ENCODE measurements at places on chromosomes 1 and 21.

- DNase-seq = no peak
Observed at GRCh38 chr1:65045022-65045817, 78.9 kb upstream of the JAK1 start.

DNA sequence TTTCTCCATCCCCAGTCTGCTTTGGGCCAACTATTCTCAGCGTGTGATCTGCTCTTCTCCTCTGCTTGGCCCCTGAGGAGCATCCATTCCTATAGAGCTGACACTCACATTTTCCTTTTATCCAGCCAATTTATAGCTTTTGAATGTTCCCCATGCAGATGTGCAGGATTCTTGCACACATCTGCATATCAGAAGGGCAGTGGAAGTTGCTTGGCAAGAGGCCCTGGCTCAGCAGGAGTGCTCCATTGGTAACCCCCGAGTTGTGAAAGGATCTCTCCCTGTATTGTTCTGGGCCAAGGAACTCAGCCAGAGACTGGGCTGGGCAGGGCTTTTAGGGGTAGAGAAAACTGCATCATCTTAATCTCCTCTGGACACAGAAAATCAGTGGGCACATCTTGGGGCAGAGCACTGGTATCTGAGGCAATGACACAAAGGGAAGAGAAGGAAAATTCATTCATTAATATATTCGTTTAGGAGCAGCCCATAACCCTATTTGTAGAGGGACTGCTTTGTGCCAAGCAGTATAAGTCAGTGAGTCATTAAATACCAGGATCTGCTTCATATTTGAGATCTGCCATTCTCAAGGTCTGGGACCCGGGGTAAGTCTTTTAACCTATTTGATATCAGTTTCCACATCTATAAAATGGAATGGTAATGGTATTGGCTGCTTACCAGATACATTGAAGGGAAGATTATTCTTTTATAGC lies 31.0 kb upstream of the BEND5 start:
- no peak for DNase-seq

GRCh38 chr21:33943293-33943692 lies 27.7 kb upstream of the ATP5PO start:
- DNase-seq = no peak

DNA sequence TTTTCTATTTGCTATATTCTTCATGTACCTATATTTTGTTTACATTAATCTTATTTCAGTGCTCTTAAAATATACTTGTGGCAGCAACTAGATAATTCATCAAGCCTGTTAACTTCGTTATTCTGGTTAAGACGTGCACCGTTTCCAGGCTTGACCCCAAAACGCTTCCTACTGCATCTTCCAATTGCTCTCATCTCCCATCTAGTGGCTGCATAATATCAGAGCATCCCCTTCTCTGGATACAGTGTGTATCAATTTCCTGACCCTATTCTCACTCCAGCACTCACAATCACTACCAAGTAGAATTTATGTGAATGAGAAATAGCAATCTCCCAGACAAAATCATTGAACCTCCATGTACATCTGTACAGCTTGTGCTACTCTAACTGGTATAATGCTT lies 1280.3 kb upstream of the B3GALT2 start:
- no peak for DNase-seq

GRCh38 chr1:225934711-225935110 lies 6.3 kb downstream of the LEFTY2 start:
- DNase-seq = no peak

- DNase-seq = no peak
Observed at GRCh38 chr1:29330856-29331255, 94.5 kb downstream of the PTPRU start.

GRCh38 chr21:24759348-24760075 lies 847.8 kb downstream of the MRPL39 start:
- no peak for DNase-seq

GRCh38 chr1:165397944-165398343 lies 41.4 kb upstream of the LMX1A start:
- DNase-seq = peak; percentile 85

- no peak for DNase-seq
Observed at GRCh38 chr1:83512373-83513193, 486.3 kb downstream of the TTLL7 start.

DNA sequence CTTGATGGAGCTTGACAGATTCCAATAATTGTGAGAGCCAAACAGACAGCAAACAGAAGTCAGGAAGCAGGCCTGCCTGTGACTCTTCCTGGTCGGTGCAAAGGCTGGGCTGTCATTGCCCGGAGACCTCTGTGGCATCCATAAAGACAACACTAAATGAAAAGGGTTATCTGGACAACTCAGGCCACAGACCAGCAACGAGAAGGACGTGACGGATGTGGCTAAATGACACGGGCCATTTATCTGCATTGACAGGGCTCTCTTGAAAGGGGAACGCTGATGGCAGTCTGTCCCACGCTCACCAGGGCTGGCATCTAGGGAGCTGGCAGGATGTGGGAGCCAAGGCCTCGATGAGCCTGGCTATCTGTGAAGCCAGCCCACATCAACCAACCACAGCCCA lies 35.0 kb downstream of the HMGB4 start:
- no peak for DNase-seq

GRCh38 chr1:51738681-51739080 lies 121.8 kb downstream of the OSBPL9 start:
- DNase-seq = no peak

DNA sequence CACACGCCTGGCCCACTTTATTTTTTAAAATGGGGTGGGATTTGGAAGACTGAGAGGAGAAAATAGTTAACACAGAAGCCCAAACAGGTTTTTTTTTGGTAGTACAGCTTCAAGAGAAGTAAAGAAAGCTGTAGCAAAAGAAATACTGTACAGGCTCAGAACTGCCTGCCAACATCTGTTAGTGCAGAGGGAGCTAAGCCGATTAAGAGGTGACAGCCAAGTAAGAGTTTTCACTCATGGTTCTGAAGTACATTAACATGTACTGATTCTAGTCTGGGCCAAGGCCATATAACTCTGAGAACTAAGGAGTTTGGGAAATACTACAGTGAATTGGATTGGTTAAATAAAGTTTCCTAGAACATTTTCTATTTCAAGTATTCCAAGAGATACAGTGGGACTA lies 51.6 kb downstream of the EIF2B3 start:
- DNase-seq = no peak

DNA sequence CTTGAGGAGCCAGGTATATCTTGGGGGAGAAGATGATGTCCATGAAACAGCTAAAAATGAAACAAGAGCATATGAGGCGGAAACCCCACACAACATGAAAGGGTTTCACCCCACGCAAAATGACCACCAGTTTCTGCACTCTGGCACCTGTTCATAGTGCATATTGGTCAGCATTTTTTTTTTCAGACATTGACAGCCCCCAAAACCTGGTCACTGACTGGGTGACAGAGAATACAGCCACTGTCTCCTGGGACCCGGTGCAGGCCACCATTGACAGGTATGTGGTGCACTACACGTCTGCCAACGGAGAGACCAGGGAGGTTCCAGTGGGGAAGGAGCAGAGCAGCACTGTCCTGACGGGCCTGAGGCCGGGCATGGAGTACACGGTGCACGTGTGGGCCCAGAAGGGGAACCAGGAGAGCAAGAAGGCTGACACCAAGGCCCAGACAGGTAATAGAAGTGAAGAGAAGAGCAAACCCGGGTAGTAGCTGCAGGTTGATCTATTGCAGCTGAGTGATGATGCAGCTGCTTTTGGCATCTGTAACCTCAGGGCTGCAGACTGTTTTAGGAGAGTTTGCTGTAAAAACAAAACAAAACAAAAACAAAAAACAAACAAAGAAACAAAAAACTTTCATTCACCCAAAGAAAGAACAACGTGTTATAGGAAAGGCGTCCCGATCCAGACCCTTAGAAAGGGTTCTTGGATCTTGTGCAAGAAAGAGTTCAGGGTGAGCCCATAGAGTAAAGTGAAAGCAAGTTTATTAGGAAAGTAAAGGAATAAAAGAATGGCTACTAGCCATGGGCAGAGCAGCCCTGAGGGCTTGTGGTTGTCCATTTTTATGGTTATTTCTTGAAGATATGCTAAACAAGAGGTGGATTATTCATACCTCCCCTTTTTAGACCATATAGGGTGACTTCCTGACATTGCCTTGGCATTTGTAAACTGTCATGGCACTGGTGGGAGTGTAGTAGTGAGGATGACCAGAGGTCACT lies 51.0 kb downstream of the TNN start:
- no peak for DNase-seq

DNA sequence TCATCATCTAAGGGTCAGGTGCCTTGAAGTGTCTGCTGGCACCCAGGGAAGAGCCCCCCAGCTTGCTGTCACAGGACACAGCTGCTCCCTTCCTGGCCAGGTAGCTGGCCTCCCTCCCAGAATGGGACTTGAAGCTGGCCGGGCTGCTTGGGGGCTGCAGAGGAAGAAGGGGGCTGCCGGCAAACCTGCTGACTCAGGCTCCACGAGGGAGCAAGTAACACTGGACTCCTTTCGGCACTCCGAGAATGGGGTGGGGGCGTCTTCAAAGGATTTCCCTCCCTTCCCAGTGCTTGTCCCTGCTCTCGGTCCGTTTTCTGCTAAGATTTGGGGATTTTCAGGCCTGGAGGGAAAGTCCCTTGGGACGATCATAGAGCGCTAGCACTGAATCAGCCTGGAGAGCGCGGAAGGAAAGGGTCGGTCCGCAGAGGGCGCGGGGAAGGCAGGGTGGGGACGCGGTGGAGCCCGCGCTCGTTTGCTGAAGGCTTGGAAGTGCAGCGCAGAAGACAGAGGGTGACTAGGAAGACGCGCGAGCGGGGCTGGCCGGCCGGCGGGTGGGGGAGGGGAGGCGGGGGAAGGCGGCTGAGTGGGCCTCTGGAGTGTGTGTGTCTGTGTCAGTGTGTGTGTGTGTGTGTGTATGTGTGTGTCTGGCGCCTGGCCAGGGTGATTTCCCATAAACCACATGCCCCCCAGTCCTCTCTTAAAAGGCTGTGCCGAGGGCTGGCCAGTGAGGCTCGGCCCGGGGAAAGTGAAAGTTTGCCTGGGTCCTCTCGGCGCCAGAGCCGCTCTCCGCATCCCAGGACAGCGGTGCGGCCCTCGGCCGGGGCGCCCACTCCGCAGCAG lies at the start of gene CSF1:
Gene CSF1 (plus strand): TSS at position 727 of the 840 bp plus-strand sequence. CDS start 175 bp downstream, outside the sequence.
- peak; percentile 54 for DNase-seq

- DNase-seq = no peak
Observed at GRCh38 chr1:167083066-167083665, 7.0 kb downstream of the GPA33 start.

- peak; percentile 66 for DNase-seq
Observed at GRCh38 chr1:62746086-62746808, 37.7 kb upstream of the ATG4C start.

- no peak for DNase-seq
Observed at GRCh38 chr21:31230937-31231336, 113.1 kb downstream of the TIAM1 start.

DNA sequence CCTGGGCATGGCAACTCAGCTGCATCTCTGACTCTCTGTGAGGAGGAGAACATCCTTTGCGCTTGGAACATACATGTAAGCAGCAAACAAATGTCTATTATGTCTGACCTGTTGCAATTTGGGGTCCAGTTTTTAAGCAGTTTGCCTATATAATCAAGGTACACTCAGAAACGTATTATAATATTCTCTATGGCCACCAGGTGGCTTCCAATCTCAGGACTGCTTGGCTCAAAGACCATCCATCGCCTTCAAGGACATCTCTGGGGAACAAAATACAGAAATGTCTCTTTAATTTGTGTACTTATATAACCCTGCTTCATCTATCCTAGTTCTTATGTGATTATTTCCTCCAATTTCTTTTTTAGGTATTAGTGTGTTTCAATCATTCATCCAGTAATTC lies 227.2 kb downstream of the OLFM3 start:
- DNase-seq = peak; percentile 13

- DNase-seq = no peak
Observed at GRCh38 chr1:70093250-70093975, 112.0 kb downstream of the LRRC40 start.

GRCh38 chr1:73604739-73605138 lies 593.2 kb downstream of the LRRIQ3 start:
- peak; percentile 47 for DNase-seq

DNA sequence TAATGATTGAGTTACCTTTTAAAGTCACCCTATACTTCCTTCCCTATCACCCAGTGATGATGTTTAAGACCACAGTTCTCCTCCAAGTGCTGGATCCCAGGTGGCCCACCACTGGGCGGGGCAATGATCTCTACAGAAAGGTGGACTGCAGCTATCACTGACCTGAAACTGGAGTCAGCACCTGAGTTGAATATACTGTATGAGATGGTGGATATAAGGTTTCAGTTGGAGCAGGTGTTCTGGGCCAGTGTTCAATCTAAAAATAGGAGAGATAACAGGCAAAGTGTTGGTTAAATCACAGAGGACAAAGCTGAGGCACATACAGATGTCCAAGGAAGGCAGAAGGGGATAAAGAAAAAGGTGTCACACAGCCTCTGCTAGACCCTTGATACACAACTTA lies 96.6 kb downstream of the SIPA1L2 start:
- no peak for DNase-seq

GRCh38 chr1:246448373-246448772 lies 58.7 kb downstream of the SMYD3 start:
- no peak for DNase-seq

DNA sequence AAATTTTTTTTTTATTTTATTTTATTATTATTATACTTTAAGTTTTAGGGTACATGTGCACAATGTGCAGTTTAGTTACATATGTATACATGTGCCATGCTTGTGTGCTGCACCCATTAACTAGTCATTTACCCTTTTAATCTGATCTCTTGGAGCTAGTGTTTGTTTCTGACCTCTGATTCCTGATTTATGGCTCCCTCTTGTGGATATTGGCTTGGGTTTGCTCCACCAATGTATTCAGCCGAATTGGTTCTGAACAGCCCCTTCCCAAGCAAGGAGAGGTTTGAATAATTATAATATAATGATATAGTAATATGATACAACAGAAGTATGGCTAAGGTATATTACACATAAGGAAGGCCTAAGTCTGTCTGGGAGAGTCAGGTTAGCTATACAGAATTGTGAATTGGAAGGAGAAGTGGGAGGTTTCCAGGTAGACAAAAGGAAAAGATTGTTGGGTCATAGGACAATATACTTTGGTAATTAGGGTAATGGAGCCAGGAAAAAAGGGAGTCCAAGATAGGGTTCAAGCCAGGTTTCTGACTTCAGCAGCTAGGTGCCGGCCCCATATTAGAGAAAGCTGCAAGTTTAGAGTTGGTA lies 53.1 kb upstream of the HMCN1 start:
- DNase-seq = peak; percentile 68

DNA sequence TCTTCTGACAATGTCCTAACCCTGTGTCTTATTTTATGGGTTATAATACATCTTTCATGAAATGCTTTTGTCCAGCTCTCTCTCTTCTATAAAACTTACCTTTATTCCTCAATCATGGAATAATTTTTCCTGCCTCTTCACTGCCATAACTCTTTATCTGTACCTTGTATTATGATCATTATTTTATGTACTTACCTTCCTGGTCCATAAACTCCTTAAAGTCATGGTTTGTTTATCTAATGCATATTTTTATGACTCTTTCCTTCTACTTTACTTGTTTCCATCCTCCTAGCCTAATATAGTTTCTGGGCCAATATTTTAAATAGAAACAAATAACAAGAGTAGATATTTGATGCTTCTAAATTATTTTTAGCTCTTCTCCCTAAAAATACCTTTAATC lies 65.8 kb upstream of the BMP8A start:
- DNase-seq = no peak
